Activated naive CD4-positive, alpha-beta T cell (primary cell): ENCODE measurements at places on chromosomes 2 and 18.

DNA sequence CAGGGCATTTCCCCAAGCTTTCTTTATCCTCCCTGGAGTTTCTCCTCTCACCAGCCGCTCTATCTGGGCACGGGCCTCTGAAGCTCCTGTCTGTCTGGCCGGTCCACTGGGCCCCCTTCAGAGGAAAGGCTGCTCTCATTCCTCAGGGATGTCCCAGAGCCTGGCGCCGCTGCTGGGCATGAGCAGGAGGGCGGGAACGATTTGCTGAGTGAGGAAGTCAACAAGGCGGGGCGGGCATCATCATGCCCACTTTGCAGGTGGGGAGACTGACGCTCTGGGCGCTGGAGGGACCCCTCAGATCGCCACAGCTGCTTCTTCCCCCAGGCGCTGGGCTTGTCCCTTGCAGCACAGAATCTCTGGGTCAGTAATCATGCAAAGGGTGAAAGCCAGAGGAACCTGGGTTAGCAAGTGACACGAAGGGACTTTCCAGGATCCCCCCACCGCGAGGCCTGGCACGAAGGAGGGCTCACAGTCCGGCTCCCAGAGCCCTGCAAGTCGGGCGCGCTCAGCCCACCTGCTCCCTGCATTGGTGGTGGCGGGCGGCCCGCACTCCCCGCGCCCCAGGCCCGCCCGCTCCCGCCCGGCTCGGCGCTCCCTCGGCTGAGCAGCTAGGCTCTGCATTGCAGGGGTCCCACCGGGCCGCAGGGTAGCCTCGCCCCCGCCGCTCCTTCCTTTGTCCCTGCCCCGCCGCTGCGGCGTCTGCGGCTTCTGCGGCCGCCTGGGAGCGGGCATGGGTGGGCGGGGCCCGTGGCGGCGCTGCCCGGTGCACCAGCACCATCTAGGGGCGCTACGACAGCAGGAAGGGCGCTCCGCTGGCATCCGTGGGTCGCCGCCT lies 157.8 kb downstream of the CYRIA start:
- DNase-seq: no peak

DNA sequence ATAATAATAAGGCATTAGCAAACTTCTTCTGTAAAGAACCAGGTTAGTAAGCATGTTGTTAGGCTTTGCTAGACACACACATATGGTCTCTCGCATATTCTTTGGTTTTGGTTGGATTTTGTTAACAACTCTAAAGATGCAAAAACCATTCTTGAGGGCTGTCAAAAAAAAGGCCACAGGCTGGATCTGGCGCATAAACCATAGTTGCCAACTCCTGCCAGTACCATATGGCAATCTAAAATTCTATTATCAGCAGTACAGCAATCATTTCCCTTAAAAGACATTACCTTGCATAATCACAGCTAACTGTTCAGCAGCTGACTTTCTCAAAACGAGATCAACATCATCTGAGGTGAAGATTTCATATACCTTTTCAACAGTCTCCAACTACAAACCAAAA lies 63.5 kb downstream of the RTTN start:
- DNase-seq: no peak

DNA sequence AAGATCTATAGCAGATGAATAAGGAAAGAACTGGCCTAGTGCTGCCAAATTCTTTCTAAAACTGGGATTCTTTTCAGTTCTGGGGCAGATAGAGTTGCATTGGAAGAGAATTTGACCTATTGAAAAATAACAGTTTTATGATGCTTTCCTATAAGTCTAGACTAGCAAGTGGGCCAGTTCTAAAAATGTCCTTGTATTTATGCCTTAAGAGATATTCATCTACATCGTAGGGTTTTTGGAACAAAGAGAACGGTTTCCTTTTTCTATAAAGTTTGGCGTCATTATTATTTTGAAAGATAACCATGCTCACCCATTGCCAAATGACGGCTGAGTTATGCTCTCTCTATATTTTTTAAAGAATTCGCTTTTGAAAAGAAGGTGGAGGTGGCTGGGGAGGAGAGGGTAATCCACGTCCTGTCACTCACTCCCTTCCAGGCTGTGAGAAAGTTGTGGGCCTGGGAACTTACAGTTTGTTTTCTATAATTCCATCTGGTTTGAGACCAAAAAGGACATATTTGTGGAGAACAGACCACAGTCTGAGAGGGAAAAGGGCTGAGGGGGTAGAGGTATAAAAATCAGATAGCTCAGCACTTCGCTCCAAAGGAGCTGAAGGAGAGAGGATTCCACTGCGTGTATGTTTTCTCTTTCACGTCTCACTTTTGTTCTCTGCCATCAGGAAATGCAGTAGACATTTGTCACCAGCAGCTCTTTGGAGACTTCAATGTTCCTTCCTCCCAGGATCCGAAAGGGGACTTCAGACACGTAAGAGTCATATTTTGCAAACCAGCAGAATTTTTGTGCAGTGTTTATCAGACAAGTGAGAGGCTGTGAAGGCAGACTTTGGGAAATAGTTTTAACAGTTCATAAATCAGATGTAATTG lies 281.9 kb upstream of the FN1 start:
- no peak for DNase-seq

GRCh38 chr2:165847001-165847400 lies 53.0 kb upstream of the GALNT3 start:
- no peak for DNase-seq

DNA sequence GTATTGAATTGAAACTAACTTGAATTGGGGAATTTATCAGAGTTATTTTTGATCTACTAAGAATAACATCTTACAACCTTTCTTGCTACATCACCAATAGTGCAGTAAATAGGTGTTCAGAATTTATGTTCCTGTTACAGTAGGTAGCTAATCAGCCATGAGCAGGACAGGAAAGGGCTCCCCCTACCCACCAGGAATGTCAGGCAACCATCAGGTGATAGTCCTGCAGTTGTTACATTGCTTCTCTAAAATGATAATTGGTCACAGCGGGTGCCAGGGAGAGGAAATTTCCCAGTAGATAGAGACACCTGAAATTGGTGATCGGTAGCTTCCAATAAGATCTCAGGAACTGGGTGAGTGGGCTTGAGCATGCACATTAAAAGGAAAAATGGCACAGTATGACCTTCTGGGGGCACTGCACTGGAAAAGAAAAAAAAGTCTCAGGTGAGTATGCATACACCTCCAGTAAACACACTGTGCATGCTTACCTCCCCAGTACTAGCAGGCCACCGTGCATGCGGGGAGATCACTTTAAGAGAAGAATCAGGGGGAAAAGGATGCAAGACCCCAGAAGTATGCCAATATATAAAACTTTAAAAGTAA lies 1092.0 kb upstream of the LRRTM1 start:
- no peak for DNase-seq

- DNase-seq: no peak
Measured at GRCh38 chr2:161371869-161372268, 44.2 kb upstream of the TBR1 start.

GRCh38 chr2:54206596-54206995 lies 49.4 kb downstream of the TSPYL6 start:
- DNase-seq: no peak

GRCh38 chr2:171836146-171836910 lies 57.7 kb downstream of the SLC25A12 start:
- DNase-seq: no peak

DNA sequence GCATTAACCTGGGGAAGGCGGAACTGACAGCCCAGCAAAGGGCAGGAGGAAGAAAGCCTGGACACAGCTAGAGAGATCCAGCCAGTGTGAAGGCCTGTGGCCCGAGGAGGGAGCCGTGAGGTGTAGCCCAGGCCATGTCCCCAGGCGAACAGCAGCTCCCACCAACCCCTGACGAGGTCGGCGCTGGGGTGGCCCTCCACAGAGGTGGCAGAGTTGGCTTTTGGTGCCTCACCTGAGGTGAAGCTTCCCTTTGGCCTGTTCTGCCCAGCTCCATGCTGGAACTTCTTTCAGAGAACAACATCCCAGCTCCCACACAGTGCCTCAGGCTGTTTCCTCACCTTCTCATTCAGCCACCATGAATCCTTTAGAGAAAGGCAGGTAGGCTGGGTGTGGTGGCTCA lies 13.3 kb downstream of the TMEM177 start:
- no peak for DNase-seq

DNA sequence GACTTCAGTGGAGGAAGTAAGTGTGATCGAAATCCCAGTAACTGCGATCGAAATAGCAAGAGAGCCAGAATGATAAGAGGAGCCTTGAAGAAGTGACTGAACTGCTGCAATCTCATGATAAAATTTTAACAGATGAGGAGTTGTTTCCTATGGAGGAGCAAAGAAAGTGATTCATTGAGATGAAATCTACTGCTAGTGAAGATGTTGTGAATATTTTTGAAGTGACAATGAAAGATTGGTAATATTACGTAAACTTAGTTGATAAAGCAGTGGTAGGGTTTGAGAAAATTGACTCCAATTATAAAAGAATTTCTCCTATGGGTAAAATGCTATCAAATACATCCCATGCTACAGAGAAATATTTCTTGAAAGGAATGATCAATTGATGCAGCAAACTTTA lies 780.6 kb downstream of the MBD2 start:
- no peak for DNase-seq

- no peak for DNase-seq
Measured at GRCh38 chr2:236824836-236825235, 255.2 kb downstream of the ACKR3 start.

- no peak for DNase-seq
Measured at GRCh38 chr18:48821251-48821590, 129.5 kb downstream of the SMAD7 start.

DNA sequence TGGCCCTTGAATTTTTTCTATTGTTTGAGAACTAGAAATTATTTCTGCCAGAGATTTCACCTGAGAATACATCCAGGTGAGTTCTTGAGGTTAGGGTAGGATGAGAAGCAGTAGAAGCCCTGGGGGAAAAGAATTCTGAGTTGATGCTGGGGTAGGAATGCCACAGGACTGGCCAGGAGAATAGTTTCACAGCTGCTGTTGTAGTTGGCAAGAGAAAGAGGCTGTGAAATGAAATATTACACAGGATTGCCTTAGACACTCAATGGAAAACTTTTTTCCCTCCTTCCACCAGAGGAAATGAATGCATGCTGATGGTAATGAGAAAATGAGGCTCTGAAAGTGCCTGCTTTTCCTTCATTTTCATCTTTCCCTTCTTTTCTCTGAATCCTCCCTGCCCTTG lies 54.6 kb downstream of the PRKCE start:
- DNase-seq: no peak

DNA sequence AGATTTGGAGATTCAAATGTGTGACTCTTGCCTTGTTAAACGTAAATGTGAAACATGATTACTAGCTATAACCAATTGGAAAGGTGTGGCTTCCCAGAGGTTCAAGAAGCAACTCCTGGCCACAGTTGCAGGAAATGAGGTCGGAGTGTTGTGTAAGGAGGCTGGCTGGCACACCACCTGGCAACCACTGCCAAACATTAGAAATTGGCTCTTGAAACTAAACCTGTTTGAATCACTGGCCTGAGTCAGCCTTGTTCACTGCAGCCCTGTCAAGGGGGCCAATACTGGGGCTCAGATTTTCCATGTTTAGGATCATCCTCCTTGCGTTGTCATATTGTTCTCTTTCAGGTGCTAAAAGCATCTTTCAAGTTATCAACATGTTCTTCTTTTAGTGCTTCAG lies 206.3 kb downstream of the ARL6IP6 start:
- no peak for DNase-seq

- no peak for DNase-seq
Measured at GRCh38 chr18:66760559-66760958, 156.7 kb upstream of the CDH19 start.

- no peak for DNase-seq
Measured at GRCh38 chr2:164314148-164314547, 307.1 kb downstream of the GRB14 start.

DNA sequence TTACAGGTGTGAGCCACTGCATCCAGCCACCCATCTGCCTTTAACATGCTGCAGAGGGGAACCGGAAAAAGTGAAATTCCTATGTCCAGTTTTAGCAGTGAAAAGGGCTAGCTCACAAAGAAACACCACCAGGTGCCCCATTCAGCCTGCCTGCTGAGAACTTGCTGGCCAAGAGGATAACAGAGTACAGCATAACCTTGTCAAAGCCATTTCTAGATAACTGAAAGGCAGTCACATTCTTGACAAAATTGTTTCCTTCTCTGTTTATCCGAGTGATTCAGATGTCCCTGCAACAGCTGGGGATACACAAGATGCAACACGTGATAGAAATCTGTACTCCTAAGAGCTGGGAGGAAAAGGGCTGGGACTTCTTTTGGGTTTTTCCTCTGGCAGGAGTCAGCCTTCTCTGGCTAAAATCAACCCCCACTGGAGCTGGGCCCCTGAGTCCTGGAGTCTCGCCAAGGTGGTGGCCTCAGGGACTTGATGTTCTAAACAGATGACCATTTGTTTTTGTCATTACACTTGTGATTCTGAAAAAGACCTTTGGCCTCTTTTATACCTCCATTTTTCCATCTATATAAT lies 505.4 kb downstream of the BCL11A start:
- DNase-seq: no peak

- no peak for DNase-seq
Measured at GRCh38 chr18:8299054-8299980, 309.9 kb upstream of the RAB12 start.

- DNase-seq: peak; percentile 5
Measured at GRCh38 chr2:196234672-196235071, 63.3 kb upstream of the STK17B start.

GRCh38 chr2:41920181-41920580 lies 127.6 kb upstream of the PKDCC start:
- no peak for DNase-seq

GRCh38 chr2:184031402-184032147 lies 566.8 kb upstream of the ZNF804A start:
- DNase-seq: no peak

DNA sequence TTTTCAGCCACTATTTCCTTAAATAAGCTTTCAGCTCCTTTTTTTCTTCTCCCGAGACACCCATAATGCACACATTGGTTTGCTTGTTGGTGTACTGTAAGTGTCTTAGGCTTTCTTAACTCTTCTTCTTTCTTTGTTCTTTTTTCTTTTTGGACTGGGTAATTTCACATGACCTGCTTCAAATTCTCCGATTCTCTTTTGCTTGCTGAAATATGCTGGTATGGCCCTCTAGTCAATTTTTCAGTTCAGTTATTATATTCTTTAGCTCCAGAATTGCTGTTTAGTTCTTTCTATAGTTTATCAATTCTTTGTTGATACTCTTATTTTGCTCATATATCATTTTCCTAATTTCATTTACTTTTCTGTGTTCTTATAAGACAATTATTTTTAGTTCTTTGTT lies 15.3 kb downstream of the FASTKD2 start:
- DNase-seq: no peak

DNA sequence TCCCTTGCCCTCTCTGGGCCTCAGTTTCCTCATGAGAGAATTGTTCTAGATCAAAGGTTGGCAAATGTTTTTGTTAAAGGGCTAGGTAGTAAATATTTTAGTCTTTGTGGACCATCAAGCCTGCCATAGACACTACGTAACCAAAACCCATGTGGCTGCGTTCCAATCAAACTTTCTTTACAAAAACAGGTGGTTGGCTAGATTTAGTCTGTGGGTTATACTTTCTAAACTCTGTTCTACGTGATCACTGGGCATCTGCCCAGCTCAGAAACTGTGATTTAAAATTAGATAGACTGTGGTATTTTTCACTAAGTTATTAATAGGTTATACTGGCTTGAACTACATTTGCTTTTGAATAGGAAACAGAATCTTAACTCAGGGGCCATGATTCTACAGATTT lies 149.8 kb upstream of the DCC start:
- no peak for DNase-seq

GRCh38 chr2:235378246-235378645 lies 115.6 kb upstream of the AGAP1 start:
- no peak for DNase-seq
